Thoracic aorta (tissue), 2 donors: ENCODE measurements at places on chromosomes 13 and 19. TPM values are rescaled to one million over a fixed set of nuclear protein-coding genes. Genes with fewer than 3 reads are reported as not detected.

Gene OCEL1
- 12.4 TPM for total RNA-seq

- no peak overlapping the region for H3K4me3 ChIP-seq
- DNase-seq, result no peak
- no peaks in the 10 kb centered on the region for H3K36me3 ChIP-seq
- no peak overlapping the region for H3K27ac ChIP-seq
- H3K27me3 ChIP-seq, result no peaks in the 10 kb centered on the region
These were observed 66.7 kb upstream of the MIR17HG start for GRCh38 chr13:91280801-91281200.

DNA sequence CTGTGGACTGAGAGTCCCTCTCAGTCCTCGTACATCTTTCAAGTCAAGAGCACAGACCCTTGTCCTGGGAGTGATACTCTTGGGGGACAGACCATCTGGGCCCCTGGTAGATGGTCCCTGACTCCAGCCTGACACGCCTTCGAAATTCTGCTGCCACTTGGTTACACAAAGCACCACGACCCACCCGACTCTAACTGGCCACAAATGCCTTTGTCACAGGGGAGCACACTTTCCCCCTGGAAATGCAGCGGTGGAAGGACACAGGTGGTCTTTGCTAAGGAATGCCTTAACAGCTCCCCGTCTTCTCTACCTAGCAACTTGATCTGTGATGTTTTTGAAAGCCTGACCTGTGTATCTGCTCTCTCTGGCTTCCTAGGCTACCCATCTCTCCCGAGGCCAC lies 13.8 kb upstream of the DHRS12 start:
- no peaks in the 10 kb centered on the region for H3K27me3 ChIP-seq
- H3K4me3 ChIP-seq, result no peak overlapping the region
- H3K36me3 ChIP-seq, result no peaks in the 10 kb centered on the region
- H3K4me1 ChIP-seq, result peaks cover 15% of the 10 kb centered on the region

DNA sequence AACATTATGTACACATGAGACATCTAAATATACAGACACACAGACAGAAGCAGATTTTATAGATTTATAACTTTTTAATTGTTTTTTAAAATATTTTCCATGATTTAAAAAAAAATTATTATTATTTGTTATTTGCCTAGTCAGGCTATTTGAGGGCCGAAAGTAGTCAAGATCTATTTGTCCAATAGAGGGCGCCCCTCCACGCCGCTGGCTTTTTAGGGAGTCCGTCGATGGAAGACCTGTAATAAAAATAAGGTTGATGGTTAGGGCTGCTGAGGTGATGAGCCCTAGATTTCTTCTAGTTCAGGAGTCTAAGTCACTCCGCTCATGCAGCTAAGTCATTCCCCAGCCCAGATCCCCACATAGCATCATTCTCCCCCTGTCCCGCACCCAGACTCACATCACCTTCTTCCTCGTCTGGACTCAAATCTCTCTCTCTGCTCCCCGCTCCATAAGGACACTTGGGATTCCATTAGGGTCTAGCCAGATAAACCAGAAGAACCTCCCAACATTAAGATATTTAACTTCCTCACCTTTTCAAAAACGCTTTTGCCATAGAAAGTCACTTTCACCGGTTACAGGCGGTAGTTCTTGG lies 33.9 kb upstream of the CEACAM21 start:
- no peak for DNase-seq
- no peak overlapping the region for H3K27ac ChIP-seq
- H3K27me3 ChIP-seq, result no peaks in the 10 kb centered on the region
- H3K4me3 ChIP-seq, result no peak overlapping the region
- H3K4me1 ChIP-seq, result no peaks in the 10 kb centered on the region
- no peaks in the 10 kb centered on the region for H3K36me3 ChIP-seq

DNA sequence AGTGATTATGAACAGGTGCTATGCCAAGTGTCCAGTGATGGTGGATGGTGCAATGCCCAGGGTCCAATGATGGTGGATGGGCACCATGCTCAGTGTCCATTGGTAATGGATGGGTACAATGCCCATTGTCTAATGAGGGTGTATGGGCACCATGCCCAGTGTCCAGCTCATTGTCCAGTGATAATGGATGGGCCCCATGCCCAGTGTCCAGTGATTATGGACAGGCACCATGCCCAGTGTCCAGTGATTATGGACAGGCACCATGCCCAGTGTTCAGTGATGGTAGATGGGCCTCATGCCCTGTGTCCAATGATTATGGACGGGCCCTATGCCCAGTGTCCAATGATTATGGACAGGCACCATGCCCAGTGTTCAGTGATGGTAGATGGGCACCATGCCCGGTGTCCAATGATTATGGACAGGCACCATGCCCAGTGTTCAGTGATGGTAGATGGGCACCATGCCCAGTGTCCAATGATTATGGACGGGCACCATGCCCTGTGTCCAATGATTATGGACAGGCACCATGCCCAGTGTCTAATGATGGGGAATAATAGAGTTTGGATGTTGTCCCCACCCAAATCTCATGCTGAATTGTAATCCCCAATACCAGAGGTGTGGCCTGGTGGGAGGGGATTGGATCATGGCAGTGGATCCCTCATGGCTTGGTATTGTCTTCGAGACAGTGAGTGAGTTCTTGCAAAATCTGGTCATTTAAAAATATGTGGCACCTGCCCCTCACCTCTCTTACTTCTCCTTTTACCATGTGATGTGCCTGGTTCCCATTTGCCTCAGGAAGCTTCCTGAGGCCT lies 87.8 kb downstream of the ANKRD10 start:
- H3K27me3 ChIP-seq, result no peaks in the 10 kb centered on the region
- H3K36me3 ChIP-seq, result no peaks in the 10 kb centered on the region
- DNase-seq, result no peak
- no peak overlapping the region for H3K27ac ChIP-seq
- no peaks in the 10 kb centered on the region for H3K4me1 ChIP-seq

- H3K27me3 ChIP-seq, result no peaks in the 10 kb centered on the region
- no peaks in the 10 kb centered on the region for H3K36me3 ChIP-seq
- H3K4me1 ChIP-seq, result no peaks in the 10 kb centered on the region
- H3K27ac ChIP-seq, result no peak overlapping the region
- no peak for DNase-seq
These were observed 60.2 kb upstream of the CYSLTR2 start for GRCh38 chr13:48593536-48593935.

DNA sequence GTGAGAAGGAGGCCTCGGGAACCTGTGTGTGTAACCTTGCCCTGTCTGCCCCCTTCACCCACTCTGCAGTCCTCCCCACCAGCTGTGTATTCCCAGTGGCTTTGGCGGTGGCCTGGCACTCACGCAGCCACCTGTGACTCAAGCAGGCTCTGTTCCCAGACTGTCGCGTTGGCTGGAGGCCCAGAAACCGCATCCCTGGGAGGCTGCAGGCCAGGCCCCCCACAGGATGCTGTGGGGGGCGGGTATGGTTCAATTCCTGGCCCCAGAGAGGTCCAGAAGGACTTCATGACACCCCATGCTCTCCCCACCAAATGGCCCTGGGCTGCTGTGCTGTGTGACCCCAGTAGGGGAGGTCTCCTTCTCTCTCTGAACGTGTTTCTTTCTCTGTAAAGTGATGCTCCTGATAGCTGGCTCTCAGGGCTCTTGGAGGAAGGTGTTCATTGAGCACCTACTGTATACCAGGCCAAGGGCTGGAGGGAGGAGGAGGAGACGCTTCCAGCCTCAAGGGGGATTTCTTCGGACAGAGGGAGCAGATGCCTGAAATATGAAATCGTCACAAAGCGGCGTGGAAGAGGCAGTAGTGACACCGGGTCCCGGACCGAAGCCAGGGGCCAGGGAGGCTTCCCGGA lies 1.9 kb upstream of the LINGO3 start:
- H3K27ac ChIP-seq, result no peak overlapping the region
- H3K36me3 ChIP-seq, result no peaks in the 10 kb centered on the region
- H3K27me3 ChIP-seq, result peaks cover 17% of the 10 kb centered on the region
- no peaks in the 10 kb centered on the region for H3K4me1 ChIP-seq

DNA sequence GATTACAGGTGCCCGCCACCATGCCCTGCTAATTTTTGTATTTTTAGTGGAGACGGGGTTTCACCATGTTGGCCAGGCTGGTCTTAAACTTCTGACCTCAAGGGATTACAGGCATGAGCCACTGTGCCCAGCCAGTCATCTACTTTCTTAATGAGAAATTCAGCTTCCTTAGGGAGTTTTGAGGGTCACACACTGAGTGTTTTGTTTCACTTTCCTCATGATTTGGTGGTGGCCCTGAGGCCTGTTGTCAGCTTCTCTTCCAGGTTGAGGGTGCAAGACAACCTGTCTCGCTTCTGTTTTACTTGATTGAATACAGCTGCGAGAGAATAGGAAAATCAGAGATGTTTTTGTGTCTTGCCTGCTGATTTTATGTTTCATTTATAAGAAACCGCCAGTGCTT lies 9.9 kb downstream of the FRY start:
- DNase-seq, result no peak
- no peaks in the 10 kb centered on the region for H3K27me3 ChIP-seq
- H3K4me3 ChIP-seq, result no peak overlapping the region
- H3K4me1 ChIP-seq, result peaks cover 2% of the 10 kb centered on the region
- no peaks in the 10 kb centered on the region for H3K36me3 ChIP-seq

DNA sequence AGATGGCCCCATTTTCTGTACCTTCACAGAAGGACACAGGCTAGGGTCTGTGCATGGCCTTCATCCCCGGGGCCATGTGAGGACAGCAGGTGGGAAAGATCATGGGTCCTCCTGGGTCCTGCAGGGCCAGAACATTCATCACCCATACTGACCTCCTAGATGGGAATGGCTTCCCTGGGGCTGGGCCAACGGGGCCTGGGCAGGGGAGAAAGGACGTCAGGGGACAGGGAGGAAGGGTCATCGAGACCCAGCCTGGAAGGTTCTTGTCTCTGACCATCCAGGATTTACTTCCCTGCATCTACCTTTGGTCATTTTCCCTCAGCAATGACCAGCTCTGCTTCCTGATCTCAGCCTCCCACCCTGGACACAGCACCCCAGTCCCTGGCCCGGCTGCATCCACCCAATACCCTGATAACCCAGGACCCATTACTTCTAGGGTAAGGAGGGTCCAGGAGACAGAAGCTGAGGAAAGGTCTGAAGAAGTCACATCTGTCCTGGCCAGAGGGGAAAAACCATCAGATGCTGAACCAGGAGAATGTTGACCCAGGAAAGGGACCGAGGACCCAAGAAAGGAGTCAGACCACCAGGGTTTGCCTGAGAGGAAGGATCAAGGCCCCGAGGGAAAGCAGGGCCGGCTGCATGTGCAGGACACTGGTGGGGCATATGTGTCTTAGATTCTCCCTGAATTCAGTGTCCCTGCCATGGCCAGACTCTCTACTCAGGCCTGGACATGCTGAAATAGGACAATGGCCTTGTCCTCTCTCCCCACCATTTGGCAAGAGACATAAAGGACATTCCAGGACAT lies 7.0 kb upstream of the CEACAM7 start:
- H3K27me3 ChIP-seq, result no peaks in the 10 kb centered on the region
- H3K4me3 ChIP-seq, result no peak overlapping the region
- no peaks in the 10 kb centered on the region for H3K4me1 ChIP-seq
